ENCODE measurements at places on chromosomes 11 and 22.

DNA sequence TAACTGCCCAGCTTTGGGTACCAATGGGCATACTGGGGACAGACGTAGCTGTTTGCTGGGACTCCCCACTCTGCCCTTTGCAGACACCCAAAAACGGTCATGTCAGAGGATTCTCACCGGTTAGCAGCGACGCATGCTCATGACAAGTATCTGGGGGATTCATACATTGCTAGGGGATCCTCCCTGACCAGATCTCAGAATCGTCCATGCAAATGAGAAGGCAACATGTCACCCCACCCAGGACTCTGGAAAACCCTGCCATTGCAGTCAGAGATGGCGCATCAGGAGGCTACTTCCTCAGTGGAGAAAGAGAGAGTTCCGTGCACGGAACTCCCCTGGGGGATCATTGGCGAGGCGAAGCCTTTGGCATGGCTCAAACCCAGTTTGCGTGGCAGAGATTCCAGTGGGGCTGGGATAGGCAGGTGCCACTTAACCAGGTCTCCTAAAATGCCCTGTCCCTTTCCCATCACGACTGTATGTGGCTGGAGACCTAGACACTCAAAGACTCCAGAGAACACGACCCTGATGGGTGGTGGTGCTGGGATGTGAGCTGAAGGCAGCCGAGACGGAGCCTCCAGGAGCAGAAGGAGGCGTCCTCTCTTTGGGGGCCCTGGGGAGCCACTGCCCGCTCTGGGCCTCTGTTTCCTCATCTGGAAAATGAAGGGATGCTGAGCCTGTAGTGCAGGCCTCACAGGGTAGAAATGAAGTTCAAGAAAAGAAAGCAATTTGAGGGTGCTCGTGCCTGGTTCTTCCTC is 4.9 kb downstream of the RGL4 start:
- no peak for DNase-seq

DNA sequence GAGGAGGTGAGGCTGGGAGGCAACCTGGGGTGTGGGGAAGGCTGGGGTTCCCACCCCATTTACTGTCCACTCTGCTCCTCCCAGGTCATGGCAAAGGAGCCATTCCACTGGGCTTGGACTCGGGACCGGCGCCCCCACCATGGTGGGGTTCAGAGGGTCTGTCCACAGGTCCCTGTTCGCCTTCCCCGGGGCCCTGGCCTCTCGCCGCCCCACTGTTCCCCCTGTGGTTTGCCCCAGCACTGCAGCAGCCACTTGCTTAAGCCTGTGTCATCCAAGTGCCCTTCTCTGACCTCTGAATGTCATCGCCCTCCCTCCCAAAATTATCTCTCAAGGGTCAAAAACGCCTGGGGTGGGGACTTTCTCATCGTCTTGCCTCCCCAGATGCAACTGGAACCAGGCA is 2.6 kb downstream of the SPDYC start:
- no peak for DNase-seq

DNA sequence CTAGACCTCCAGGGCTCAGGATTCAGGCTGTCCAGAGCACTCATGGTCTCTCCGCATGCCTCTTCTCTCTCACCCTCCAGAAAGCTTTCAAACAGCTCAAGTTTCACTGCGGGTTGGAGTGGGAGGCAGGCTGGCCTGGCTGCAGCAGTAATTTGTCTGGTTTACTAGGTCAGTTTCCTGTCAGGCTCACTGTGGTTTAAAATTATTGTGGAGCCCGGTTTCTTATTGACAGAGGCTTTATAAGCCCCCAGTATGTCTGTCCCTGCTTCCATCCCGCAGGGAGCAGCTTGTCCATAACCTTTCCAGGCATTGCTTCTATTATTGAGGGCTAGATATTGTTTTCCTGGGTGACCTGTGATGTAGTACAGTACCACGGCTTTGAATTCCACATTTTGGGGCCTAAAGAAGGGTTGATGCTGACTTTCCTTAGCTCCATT is 235.3 kb upstream of the SORL1-AS1 start:
- peak; percentile 32 for DNase-seq

GRCh38 chr11:42195289-42196013 is 736.0 kb upstream of the LRRC4C start:
- no peak for DNase-seq

DNA sequence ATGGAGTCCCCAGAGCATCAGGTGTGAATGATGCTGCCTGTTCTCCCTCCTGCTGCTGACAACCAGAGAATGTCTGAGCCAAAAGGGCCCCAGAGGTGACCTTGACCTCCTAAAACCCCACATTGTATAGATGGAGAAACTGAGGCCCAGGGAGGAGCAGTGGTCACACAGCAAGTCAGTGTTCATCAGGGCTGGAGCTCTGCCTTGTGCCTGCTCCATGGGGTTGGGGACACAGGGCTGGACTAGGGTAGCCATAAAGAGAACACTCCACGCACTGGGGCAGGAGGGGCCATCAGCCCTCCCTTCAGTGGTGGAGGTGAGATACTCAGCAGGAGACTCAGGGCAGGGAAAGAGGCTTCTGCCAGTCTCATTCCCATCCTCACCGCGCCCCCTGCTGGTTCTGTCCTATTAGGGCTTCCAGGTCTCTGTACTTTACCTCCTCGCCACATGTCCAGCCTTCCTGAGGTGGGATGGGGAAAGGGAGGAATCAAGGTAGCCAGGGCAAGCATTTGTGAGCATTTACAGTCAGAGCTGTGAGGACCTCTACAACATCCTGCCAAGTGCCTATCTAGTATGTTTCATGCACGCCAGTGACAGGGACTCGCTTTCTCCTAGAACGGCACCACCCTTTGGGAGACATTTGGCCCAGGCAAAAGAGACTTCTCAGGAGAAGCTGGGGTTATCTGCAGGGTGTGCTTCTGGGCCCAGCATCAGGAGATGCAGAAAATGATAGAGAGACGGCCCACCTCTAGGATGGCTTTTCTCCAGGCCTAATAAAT is 43.2 kb downstream of the NEU3 start:
- peak; percentile 58 for DNase-seq

DNA sequence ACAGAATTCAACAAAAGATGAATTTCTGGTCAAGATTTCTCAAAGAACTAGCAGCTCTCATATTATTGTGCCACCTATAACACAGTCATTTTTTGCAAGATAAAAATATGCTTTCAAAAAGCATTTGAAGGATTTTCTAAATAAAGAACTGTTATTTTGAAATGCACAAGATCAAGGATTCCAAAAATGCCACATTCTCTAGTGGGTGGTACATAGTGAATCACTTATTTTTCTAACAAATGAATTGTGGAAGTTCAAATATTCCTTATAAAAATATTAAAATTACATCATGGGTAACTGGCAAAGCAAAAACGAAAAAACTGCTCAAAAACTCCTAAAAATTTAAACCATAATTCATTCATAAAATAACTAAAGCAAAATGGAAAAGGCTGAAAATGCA is 2.1 kb downstream of the RNF141 start:
- no peak for DNase-seq

- DNase-seq: no peak
These were observed 169.6 kb upstream of the SYN3 start for GRCh38 chr22:33227791-33228190.

GRCh38 chr11:86555866-86556265 is 116.5 kb downstream of the ME3 start:
- no peak for DNase-seq

DNA sequence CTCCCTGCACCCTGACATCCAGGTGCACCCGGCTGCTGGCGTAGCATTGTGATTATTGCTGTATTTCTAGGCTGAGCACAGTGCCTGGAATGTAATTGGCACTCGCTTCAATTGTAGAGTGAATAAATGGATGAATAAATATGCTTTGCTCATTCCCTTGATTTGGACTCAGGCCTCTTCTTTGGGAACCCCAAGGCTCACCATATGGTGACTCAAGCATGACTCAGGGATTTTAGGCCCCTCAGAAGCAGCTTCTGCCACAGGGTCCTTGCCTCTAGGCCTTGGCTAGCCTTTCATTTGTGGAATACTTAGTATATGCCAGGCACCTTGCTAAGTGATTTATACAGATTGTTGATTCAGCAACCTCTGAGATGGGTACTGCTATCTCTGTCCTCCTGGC is 78.9 kb downstream of the GRIK4 start:
- peak; percentile 47 for DNase-seq

DNA sequence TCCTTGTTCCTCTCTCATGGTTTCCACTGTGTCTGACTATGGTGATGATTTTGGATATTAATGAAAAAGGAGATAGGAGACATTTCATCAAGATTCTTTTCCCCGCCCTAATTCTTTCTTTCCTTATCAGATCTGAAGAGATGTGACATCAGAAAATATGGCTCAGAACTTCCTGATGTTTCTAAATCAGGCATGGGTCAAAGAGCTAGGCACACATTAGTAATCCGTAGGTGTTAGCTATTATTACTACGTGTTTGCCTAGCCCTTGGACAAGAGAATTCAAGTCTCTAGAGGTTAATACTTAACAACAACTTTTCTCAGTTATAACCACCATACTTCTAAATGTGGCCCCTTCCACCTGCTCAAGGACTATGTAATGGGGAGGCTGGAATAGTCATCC is 5.8 kb downstream of the JOSD1 start:
- no peak for DNase-seq

- no peak for DNase-seq
These were observed 2.1 kb upstream of the DPAGT1 start for GRCh38 chr11:119103793-119104192.

DNA sequence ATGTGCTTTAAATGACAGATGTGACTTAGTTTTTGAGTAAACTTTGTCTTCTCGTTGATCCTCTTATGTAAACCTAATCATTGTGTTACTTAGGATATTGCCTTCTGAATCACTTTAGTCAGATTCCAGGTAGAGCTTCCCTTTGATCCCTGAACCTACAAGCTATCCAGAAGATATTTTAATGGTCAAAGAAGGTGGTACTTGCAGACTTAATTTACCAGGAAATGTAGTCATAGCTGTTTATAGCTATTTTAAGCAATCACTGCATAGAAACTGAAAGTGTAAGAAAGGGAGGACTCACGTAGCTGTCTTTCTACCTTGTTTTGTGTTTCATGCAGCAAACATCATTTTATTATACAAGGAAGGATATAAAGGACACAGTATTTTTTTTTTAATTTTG is 189.5 kb downstream of the DDX10 start:
- DNase-seq: peak; percentile 16

GRCh38 chr11:70016666-70017367 is 61.3 kb upstream of the ANO1 start:
- DNase-seq: peak; percentile 99

GRCh38 chr11:74683279-74683871 is 47.9 kb downstream of the CHRDL2 start:
- DNase-seq: no peak

Measured in RPMI7951 (cell line).